Peyer's patch (tissue), 4 donors: ENCODE measurements at places on chromosomes 6 and 20.

DNA sequence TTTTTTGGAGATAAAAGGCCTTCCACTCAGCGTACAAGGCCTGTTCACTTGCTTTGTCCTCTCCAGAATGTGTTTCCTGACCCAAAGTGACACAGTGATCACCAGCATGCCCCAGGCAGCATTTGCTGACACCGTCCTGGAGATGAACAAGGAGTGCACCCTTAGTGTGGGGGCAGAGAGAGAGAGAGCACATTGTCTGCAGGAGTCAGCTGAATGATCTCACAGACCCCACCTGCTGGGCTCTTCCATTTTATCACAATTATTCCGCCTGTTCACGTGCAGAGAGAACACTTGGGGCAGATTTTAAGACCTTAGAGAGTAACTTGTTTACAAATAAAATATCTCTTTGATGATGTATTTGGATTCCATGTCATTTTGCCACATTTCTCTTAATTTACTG is 22.4 kb upstream of the MAS1L start:
- DNase-seq, result no peak

- DNase-seq, result no peak
These were observed 216.8 kb upstream of the SGK1 start for GRCh38 chr6:134534708-134535149.

DNA sequence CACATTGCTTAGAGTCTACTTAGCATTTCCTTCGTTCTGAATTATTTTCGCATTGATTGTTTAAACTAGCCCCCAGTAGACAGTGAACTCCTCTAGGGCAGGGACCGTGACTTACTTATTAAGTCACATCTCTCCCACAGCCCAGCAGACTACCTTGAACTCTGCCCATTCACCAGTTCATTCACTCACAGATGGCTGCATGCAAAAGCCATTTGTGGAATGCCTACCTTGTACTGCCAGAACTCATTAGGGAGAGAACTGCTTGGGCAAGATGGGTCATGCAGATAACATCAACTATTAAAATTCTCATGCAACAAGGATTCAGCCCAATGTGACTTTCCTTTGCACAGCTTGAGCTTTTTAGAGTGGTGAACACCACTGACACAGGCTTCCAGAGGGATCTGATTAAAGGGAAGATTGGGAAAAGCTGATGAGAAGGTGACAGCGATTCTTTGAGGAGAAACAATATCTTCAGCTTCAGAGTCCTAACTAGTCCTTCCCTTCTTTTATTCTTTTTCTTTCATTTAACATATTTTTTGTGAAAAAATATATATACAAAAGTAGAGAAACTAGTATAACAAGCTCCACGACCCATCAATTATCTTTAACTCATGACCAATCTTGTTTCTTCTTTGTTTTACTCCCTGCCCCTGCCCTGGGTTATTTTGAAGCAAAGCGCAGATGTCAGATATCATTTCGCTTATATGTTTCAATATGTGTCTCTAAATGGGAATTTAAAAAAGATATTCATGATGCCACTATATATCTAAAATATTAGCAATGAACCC is 273.9 kb downstream of the CDC5L start:
- no peak for DNase-seq

DNA sequence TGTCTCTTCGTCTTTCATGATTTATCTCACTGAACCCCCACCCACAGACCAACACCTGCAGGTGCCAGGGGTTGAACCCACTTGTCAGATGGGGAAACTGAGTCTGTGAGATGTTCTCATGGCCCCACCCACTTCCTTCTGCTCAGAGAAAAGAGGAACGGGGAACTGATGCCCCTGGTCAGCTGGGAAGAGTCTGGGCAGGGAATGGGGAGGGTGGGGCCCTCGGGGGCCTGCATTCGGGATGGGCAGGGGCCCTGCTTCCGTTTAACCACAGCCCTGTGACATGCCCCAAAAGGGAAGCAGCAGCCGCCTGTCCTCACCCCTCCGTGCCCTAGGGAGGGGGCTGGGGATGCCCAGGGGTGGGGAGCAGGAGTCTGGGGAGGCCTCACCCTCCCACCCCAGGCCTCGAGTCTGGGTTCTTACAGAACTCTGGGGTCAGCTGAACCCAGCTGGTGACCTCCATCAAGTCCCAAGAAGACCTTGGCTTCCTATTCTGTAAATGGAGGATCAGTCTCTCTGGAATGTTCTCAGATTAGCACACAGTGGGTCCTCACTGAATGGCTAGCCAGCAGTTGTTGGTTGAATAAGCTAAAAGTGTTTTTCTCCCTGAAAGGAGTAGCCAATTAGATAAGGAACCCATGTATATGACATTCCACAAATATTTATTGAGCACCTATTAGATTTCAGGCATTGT is 81.5 kb downstream of the CEBPB start:
- no peak for DNase-seq

GRCh38 chr6:14934013-14934412 is 311.9 kb upstream of the JARID2 start:
- DNase-seq, result no peak

- no peak for DNase-seq
These were observed 58.2 kb downstream of the MOCS1 start for GRCh38 chr6:39876111-39876510.

GRCh38 chr6:3389390-3390167 is 67.3 kb downstream of the SLC22A23 start:
- DNase-seq, result peak; percentile 42

DNA sequence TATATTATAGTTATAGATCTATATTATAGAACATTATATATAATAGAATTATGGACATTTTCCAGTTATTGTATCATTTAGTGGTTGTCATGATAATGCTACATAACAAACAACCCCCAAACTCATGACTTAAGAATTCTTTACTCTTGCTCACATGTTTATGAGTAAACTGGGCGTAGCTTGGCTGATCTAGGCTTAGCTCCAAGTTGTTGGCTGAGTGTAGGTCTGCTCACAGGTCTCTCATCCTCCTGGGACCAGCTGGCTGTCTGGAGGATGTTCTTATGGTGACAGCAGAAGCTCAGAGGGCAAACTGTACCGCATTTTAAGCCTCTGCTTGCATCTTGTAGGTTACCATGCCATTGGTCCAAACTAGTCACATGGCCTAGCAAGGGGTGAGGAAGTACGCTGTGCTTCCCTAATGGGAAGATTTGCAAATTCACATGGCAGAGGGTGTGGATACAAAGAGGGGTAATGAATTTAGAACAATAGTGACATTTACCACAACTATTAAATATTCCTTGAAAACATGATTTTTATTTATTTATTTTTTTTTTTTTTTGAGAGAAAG is 34.2 kb downstream of the ARHGAP40 start:
- peak; percentile 22 for DNase-seq

DNA sequence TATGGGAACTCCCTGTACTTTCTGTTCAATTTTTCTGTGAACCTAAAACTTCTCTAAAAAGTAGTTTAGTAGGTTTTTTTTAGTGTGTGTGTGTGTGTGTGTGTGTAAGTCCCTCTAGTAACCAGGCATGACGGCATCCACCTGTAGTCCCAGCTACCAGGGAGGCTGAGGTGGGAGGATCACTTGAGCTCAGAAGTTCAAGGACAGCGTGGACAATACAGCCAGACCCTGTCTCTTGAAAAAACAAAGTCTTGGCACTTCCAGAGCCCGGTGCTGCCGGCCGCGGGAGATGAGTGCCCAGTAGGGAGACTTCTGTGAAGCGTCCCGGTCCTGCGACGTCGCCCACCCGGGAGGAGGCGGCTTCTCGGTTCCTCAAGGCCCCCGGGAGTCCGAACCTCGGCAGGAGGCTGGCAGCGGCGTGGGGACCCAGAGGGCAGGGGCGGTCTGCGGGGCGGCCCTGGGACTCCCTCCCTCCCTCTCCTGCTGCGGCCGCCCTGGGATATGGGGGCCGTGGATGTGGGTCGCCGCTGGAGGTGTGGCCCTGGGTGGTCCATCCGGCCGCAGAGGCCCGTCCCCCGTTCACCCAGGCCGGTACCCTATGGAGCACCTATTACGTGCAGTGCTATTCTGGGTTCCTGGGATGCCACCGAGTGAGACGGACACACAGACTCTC is 78.0 kb upstream of the SIRPG start:
- DNase-seq, result no peak

DNA sequence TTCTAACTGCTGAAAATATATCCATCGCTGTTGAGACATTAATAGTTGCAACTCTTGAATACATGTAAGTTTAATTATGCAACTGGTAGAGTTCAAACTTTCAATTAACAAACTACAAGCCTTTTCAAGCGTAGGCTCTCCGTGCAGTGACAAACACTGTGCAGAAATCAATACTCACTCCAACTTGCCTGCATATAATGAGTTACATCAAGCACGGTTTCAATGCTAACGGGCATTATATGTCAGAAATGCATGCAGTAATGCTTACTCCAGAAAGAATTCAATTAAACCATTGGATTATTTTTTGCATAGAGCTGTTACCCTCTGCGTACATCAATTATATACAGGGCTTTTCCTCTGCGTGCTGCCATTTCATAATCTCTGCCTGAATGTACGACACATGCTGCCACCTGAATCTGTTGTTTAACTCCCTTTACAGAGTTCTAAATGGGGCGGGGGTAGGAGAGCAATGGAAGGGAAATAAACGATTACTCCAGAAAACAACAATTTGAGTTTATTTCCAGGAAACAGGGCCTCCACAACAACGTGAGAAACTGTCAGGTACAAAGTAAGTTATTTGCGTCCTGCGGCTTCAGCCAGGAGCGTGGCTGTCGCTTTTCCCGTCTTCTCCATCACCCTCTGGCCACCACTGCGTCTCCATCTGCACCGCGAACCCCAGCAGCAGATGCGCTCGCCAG is 1.8 kb downstream of the PTPRK start:
- DNase-seq, result no peak

GRCh38 chr20:53606364-53606985 is 12.8 kb upstream of the ZNF217 start:
- no peak for DNase-seq

DNA sequence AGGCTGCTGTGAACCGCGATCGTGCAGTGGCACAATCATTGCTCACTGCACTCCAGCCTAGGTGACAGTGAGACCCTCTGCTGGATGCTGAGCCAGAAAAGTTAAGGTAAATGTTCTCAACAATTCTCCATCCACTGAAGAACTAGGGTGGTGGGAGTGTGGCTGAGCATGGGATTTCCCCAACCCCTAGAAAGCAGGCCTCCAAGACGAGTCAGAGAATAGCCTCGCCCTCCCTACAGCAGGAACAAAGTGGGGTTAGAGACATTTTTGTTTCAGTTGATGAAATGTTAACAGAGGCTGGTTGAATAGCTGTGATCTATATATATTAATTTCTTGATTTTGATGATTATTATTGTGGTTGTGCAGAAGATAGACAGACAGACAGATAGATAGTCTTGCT is 6.1 kb upstream of the ALDH8A1 start:
- no peak for DNase-seq

- peak; percentile 91 for DNase-seq
These were observed 927 bp downstream of the ASXL1 start for GRCh38 chr20:32358883-32359632.

DNA sequence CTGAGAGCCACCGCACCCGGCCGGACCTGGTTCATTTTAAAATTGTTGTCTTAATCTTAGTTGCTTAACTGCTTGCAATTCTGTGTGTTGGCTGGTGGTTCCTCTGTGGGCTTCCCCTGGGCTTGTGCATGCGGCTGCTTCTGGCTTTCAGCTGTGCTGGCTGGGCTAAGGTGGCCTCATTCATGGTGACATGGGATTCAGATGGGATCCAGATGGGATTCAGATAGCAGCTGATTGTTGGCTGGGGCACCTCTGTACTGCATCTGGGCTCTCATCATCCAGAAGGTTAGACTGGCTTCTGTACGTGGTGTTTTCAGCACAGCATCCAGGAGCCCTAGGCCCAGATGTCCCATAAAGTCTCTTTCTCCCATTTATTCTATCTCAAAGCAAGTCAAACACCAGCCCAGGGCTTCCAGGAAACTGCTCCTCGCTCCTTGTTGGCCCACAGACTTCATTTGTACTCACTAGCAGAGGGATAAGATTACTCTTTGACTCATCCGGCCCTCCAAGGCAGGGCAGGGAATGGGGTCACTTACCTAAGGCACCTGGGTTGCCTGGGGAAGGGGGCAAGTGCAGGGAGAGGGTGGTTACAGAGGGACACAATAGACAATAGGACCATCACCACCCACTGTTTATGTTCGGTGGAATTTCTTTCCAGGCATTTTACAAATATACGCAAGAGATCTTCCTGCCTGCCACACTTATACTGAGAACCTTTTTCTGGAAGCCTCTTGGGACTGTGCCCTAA is 10.2 kb upstream of the PEDS1 start:
- no peak for DNase-seq

DNA sequence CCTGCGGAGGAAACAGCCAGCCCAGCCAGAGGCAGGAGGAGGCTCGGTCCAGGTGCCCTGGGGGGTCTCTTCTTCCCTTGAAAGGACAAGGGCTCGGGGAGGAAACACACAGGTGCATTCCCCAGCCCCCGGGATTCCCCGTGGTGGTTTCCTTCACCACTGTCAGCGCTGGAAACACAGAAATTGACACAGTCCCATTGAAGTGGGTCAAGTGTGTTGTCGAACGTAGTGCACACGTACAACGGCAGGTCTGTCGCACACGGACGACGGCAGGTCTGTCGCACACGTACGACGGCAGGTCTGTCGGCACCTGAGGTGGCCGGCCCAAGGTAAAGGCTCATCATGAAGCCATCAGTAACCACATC is 80.9 kb downstream of the DLL1 start:
- no peak for DNase-seq

DNA sequence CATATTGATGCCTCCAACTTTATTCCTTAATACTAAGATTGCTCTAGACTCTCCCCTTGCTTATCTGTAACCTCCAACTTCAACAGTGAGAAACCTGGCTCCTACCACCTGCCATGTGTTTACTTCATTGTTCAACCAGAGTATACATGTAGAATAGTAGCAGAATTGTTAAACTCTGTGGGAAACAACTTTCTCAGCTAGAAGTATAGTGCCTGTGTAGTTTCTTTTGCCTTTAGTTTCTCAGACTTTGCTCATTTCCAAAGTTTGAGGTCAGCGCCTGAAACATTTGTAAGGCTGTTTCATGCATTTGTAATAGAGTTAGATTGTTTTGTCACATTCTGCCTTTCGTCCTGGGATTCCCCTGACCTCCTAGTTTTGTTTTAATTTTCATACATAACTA is 34.9 kb upstream of the HECA start:
- no peak for DNase-seq

GRCh38 chr20:8523684-8524083 is 391.6 kb downstream of the PLCB1 start:
- DNase-seq, result no peak

DNA sequence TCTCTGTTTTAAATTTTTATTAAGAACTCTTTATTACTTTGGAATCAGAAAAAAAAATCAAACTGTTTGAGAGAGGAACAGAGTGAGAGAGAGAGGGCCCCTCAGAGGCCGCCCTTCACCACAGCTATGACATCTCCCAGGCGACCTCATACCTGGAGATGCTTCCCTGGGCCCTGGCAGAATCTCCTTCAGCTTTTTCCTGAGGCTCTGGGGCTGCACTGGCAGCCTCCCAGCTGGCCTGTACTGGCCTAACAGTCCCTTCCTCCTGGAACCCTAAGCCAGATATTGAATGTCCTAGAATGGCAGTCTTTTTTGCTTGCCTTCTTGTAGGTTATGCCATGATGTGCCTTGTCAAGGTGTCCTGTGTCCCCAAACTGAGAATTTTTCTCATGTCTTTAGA is 13.7 kb downstream of the ABHD12 start:
- DNase-seq, result no peak
